ENCODE measurements at places on chromosomes 1 and 21. TPM values are rescaled to one million over a fixed set of nuclear protein-coding genes. Genes with fewer than 3 reads are reported as not detected.

- no peak for DNase-seq
Observed at GRCh38 chr1:3063379-3064295, 5.4 kb upstream of the PRDM16 start.

- no peak for DNase-seq
Observed at GRCh38 chr21:41832596-41833496, 46.3 kb downstream of the PRDM15 start.

DNA sequence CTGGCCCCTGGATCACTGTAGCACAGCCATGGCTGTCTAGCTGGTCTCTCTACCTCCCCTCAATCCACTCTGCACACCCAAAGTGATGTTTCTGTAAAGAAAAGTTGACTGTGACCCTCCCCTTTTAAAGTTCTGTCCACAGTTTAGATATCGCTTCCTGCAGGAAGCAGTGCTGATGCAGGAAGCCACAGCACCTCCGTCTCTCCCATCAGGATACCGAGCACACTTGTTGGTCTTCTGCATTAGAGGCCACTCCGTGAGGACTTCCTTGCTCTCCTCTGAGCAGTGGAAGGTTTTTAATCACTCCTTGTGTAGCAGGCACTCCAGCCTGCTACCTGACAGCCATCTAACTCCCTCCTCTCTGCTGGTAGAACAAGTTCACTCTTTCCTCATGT lies 69.5 kb downstream of the GADD45A start:
- no peak for DNase-seq

GRCh38 chr1:111563619-111564018 lies 56.0 kb upstream of the RAP1A start:
- no peak for DNase-seq

FCGR3A gene
- total RNA-seq: not detected

TMEM51 gene
- 6.3 TPM for total RNA-seq

Measured in HepG2 (cell line).